ENCODE measurements at places on chromosomes 16 and 17. TPM values are rescaled to one million over a fixed set of nuclear protein-coding genes. Genes with fewer than 3 reads are reported as not detected.

The HAS3 gene
- 1.2 TPM for total RNA-seq

The TBC1D3B gene
- 10.0 TPM for total RNA-seq

The PPP1R27 gene
- not detected for total RNA-seq

- DNase-seq, result no peak
Observed at GRCh38 chr17:50264263-50265113, 9.8 kb upstream of the TMEM92 start.

- no peak for DNase-seq
Observed at GRCh38 chr16:66427871-66428681, 981 bp downstream of the BEAN1 start.

DNA sequence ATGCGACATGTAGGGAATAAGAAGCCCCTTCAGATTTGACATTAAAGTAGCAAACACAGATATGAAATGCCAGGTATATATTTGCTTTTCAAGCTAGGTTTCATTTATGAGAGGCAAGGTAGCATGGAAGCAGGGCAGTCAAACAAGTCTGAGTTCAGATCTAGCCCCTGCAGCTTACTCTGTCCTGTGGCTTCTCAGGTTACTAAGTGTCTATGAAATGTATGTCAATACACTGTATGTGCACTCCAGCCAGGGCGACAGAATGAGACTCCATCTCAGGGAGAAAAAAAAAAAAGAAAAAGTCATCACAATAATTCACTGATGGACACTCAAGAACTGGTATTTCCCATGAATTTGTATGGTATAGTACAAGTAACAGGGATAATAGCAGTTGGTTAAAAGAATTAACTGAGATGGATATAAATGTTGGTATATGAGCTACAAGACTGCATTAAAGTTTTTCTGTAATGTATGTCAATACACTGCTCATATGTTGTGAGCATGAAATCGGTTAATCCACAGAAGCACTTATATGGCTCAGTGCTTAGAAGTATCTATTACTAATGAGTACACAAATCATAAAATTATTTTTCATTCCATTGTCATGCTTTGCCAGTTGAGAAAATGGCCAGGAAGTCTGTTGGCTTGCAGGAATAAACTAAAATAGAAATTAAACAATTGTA is 2.9 kb upstream of the WSB1 start:
- no peak for DNase-seq

GRCh38 chr17:35368081-35368830 is 5.2 kb downstream of the SLFN11 start:
- DNase-seq, result no peak

Measured in activated T-helper 2 cell treated with anti-CD3 and anti-CD28 coated beads, Interferon-gamma antibody, Interleukin-2, Interleukin-4, amounts not matched to agents 10 μg/mL and 5 μg/mL and 100 μg/mL, durations not matched to agents 14 hours and 24 hours and 36 hours (primary cell).